ENCODE measurements at places on chromosomes 12 and 14.

- no peak for DNase-seq
These were observed 20.7 kb upstream of the TUBA1C start for GRCh38 chr12:49244176-49244575.

DNA sequence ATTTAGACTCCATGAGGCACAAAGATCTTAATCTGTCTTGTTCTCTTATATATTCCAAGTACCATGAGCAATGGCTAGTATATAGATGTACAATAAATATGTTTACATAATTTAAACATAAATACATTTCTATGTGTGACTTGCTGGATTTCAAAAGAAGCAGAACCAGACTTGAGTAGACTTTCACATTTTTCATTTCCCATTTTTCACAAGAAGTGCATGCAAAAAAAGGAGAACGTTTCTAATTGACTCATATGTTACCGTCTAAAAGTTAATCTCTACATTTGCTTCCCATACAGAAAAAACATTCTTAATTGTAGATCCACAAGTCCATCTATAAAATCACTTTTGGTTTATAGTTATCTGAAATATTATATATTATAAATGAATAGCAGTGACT lies 256.5 kb upstream of the USP15 start:
- DNase-seq: no peak

- no peak for DNase-seq
These were observed 11.6 kb upstream of the CLEC4D start for GRCh38 chr12:8501720-8502119.

DNA sequence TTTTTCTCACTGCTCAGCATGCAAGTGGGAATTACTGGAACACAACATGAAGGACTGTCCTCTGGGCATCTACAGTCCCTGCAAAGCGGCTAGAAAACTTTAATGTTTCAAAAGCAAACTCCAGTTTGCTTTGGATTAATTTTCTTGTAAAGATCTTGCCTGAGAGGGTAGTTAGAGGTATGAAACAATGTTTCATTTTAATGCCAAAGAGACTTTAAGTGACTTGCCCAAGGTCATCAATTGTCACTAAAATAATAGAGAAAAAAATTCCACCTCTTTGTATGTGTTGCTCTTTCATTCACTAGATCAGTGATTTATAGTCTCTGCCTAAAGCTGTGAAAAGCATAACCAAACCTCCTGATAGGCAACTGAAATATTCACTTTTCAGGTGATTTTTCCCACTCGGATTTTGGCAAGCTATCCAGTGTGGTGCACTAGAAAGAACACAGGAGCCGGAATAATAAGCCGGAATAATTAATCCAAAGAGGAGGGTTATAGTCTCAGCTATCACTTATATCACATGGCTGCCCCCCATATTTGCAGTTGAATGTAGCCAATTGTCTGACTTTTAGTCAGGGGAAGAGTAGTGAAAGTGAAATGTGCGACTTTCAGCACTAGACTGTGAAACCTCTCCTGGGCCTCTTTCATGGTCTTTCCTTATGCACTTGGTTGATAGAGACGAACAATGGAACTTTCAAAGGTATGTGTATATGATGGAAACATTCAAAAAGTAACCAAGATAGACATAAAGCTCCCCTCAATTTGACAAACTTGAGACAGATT lies 107.7 kb downstream of the SLC6A15 start:
- DNase-seq: no peak

- no peak for DNase-seq
These were observed 5.7 kb downstream of the FNTB start for GRCh38 chr14:64992328-64992885.

- no peak for DNase-seq
These were observed 98.3 kb downstream of the PDZRN4 start for GRCh38 chr12:41286426-41286825.

Data from DND-41 (cell line).